ENCODE measurements at places on chromosomes 6 and 20. TPM values are rescaled to one million over a fixed set of nuclear protein-coding genes. Genes with fewer than 3 reads are reported as not detected.

- H3K4me1 ChIP-seq: peaks cover 36% of the 10 kb centered on the region
- peaks cover 92% of the 10 kb centered on the region for H3K36me3 ChIP-seq
- no peak overlapping the region for H3K27ac ChIP-seq
- DNase-seq: no peak
- no peaks in the 10 kb centered on the region for H3K27me3 ChIP-seq
- H3K4me3 ChIP-seq: no peak overlapping the region
These were observed 21.0 kb downstream of the JAG1 start for GRCh38 chr20:10652660-10653261.

DNA sequence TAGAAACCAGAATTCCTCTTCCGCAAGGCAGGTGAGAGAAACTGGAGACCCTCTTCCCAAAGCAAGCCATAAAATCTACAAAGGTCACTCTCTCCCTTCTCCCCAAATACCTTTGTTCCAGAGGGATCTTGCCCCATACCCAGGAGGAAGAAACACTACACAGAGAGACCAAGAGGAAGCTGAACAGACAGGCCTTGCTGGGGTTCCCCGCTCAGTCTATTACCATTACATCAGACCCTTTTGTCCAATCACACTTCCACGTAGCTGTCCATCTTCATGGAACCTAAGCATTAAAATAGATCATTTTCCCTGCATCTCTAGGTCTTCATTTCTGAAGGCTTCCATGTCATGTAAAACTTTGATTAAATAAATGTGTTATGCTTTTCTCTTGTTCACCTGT, 32.1 kb downstream of the METTL24 start:
- no peaks in the 10 kb centered on the region for H3K36me3 ChIP-seq
- H3K4me3 ChIP-seq: no peak overlapping the region
- H3K27me3 ChIP-seq: no peaks in the 10 kb centered on the region
- no peak for DNase-seq

GRCh38 chr20:36479938-36480337, 61.4 kb upstream of the MYL9 start:
- H3K27ac ChIP-seq: no peak overlapping the region
- no peak for DNase-seq
- H3K27me3 ChIP-seq: no peaks in the 10 kb centered on the region
- H3K36me3 ChIP-seq: peaks cover 4% of the 10 kb centered on the region

DNA sequence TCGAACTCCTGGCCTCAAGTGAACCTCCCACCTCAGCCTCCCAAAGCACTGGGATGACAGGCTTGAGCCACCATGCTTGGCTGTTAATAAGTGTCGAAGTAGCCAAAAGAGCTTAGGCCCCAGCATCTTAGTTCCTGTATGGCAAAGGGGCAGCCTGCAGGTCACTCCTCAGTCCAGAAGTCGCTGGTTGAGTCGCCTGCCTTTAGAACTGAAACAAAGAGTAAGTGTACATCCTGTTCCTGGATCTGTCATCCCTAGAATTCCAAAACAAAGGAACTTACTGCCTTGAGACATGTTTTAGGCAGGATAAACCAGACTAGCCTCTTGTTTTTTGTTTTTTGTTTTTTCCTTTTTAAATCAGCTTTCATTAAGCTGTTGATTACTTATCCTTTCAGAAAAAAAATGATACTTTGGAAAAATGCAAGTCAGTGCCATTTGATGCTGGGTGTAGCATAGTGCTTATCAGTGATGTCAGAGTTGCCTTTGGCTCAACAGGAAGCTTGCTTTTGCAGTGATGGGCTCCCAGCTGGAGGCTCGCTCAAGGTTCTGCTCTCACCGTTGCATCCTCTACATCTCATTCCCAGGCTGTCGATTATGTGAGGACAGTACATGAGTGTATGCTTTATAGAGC, 9.0 kb downstream of the ACTR5 start:
- H3K4me3 ChIP-seq: no peak overlapping the region
- no peaks in the 10 kb centered on the region for H3K27me3 ChIP-seq
- no peaks in the 10 kb centered on the region for H3K4me1 ChIP-seq
- H3K27ac ChIP-seq: no peak overlapping the region

Gene TDP2
- 72.9 TPM for total RNA-seq

Gene RIPOR3
- 2.8 TPM for total RNA-seq

All from Calu3 (cell line).